ENCODE measurements at places on chromosomes 3 and 15.

- DNase-seq = no peak
Observed at GRCh38 chr15:70319466-70319865, 221.7 kb upstream of the TLE3 start.

DNA sequence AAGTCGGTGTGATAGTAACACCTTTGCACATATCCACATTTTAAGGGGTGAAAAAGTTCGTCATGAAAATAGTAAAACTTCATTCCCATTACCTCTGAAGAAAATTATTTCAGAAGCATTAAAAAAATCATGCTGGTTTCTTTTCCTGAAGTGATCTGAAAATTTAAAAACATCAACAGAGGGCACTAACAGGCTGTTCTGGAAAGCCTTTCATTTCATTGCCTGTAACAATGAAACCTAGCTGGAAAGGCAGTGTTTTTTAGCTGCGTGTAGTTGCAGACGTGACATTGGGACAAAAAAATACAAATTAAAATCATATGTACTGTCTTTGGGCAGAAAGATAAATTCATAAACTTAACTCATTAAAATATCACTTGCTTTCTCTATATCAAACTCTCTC lies 993.8 kb downstream of the GBE1 start:
- DNase-seq = no peak

DNA sequence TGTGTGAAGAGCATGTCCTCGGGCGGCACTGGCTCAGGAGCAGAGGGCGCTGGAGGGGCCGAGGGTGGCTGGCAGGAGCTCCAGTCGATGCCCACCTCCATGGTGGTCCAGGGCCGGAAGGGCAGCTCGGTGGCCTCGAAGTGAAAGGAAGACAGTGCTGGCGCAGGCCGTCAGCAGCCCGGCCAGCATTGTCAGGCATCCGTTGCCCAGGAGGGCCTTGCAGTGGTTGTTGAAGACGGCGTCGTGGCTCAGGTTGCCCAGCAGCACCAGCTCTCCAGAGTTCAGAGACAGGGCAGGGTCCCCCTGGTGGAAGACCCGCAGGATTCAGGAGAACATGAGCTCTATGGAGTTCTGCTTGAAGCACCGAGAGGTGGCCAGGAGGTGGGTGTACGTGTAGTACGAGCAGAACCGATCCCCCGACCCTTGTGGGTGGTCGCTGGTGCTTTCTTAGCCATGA lies 16.5 kb upstream of the SIAH2 start:
- DNase-seq = no peak

DNA sequence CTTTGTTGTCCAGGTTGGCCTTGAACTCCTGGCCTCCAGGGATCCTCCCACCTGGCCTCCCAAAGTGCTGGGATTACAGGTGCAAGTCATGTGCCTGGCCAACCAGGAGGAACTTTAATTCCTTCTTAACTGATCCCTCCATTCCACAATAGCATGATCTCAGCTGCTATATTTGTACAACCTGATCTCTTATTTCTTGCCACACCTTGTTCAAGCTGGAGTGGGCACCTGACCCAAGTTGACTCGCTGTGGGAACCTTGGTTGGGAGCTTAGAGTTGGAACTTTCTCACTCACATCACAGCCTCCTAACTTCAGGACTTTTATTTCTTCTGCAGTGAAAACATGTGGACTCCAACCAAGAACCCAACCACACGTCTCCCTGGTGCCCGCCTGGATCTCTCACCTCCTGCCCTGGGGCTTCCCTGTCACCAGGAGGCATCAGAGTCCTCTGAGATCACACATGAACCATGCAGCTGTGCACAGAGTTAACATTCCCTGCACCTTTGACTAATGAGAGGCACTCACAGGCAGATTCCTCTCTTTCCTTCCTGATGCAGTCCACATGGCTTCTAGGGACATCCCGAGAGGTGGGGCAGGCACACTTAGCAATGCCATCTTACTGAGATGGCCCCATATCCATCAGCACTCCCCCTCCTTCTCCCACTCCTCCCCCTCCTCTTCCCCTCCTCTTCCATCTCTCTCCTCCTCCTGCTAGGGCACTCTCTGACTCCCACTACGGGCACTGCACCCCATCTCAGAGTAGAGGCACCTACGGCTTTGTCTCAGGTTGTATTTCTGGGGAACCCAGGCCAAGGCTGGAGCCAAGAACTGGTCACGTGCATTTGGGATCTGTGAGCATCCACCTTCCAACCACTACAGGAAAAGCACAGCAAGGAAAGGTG lies 9.7 kb upstream of the CYFIP1 start:
- no peak for DNase-seq

DNA sequence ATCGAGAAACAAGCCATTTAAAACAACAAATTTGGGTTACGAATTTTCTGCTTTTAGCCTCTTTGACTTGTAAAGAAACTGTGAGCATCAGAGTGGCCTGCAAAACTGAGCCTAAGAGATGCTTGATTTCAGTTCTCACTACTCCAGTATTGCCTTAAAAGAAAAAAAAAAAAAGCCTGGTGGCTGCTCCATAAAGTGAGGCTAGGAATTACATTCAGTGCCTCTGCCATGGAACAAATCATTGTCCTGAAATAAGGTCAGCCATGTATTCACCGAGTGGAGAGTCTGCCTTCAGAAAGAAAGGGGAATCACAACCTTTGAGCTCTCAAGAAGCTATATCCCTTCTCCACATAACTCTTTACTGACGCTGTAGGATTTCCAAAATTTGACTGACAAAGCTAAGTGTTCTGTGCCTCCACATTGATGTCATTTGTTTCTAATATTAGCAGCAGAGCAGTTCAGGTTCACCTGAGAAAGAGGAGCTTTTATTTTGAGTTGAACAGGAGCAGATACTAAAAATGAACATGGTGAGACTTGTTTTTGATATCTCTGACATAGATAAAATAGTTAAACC lies 137.3 kb downstream of the SSR3 start:
- no peak for DNase-seq

- DNase-seq = no peak
Observed at GRCh38 chr15:101267320-101268104, 9.8 kb downstream of the SELENOS start.
